NCI-H1694 (cell line): ENCODE measurements at places on chromosomes 7 and 10.

DNA sequence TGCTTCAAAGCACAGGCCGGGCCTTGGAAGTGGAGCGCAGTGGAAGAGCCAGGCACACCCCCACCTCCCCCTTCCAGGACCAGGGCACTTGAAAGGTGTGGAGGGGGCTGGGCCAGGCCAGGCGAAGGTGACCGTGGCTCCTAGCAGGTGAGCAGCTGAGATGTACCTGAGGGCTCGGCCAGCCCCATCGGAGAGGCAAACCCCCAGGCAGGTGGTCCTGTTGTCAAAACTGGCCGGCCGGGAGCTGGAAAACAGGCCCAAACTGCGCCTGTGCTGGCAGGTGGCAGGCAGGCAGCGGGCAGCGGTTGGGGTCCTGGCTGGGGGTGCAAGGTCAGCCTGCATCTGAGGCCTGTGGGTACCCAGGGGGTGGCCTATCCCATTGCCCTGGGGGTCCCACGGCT is 96.4 kb upstream of the DNAAF5 start:
- no peak for DNase-seq

- DNase-seq, result no peak
Measured at GRCh38 chr10:51932530-51932929, 233.1 kb upstream of the CSTF2T start.

GRCh38 chr10:21746118-21746517 is 212.1 kb downstream of the MLLT10 start:
- no peak for DNase-seq

DNA sequence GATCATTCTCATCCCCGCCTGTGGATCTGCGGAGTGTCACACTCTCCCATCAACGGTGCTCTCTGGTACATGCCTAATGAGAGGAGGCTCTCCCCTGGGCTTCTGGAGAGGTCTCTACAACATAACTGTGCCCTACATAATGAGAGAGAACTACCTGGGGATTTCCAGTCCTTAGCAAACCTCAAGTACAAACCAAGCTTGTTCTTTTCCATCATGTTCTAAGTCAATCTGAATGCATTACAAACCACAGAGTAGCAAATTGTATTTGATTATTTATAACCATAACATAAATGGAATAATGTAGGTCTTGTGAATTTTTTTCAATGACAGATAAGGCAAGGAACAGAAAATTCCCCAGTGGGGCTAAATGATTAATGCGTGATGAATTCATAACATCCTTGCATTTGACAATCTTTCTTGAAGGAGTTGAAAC is 412.4 kb upstream of the NRP1 start:
- no peak for DNase-seq

DNA sequence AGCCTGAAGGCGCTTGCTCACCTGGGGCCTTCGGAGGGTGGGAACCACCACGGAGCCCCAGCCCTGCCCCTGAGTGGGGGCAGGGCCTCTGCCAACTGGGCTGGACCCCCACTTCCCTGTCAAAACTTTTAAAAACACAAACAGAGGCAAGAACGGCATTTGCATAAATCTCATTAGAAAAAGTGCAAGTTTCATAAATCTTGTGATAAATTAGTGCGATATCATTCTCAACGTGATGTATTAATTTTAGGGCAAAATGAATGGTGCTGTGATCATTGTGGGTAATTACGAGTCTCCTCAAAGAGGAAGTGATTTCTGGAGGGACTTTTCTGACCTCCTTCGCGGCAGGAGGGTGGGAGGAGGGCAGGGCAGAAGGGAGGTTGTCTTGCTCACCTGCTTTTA is 98.3 kb downstream of the CDH23 start:
- no peak for DNase-seq

DNA sequence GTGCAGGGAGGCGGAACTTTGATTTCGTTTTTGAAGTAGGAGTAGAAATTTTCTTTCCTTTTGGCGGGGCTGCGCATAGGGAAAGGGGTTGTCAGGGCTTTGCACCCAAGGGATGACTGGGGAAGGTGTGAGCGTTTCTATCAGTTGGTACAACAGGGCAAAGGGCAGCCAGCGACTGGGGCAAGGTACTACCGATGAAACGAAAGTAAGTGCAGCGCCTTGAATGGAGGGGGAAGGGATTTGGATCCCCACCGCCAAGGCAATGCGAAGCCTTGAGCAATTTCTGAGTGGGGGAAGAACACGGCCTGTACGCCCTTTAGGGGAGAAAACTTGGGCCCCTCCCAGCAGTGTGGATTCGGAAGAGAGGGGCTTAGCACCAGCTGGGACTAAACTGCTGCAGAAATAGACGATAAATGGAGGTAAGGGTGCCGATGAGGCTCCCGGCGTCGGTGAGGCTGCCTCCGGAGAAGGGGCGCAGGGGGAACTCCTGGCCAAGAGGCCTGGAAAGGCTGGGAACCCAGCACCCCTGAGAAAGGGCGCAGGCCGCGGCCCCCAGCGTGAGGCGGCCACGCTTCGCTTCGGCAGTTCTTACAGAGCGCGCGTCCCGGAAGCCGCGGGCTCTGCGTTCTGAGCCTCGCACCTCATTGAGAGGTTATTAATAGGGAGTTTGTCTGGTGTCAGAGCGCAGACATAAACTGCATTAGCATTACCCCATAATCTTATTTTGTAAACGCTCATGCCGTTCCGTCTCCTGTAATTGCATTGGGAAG is 10.0 kb upstream of the TLX1 start:
- no peak for DNase-seq

GRCh38 chr10:20745556-20746375 is 151.3 kb downstream of the NEBL start:
- no peak for DNase-seq

DNA sequence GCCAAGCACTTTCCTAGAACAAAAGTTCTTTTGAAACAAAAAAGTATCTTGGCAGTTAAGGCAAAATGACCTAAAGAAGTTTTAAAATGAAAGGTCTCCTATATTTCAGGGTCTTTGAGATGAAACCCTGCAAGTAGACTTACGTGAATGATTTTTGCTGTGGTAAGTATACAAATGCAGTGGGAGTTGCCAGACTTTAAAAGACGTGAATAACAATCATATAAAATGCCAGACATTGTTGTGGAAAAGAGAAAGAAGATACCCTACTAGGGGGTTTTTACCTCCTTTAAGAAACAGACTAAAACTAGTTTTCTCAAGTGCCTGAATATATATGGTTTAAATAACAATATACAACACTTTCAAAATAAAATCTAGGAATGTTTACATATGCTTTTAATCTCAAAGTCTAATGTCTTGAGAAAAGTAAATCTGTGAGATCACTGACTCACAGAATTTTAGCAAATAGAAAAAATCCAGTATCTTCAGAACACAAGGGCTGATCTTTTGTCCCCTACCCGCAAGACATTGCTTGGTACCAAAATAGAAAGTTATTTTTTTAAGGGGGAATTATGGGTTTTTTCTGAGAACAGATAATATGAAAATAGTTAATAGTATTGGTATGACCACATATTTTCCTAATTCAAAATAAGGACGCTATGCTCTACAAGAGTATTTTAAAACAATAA is 29.5 kb downstream of the LRRC17 start:
- no peak for DNase-seq

- DNase-seq, result no peak
Measured at GRCh38 chr7:25820432-25821040, 331.5 kb upstream of the NFE2L3 start.

GRCh38 chr7:132815696-132816311 is 239.5 kb upstream of the PLXNA4 start:
- DNase-seq, result no peak

GRCh38 chr10:118251791-118252190 is 90.3 kb downstream of the FAM204A start:
- no peak for DNase-seq

DNA sequence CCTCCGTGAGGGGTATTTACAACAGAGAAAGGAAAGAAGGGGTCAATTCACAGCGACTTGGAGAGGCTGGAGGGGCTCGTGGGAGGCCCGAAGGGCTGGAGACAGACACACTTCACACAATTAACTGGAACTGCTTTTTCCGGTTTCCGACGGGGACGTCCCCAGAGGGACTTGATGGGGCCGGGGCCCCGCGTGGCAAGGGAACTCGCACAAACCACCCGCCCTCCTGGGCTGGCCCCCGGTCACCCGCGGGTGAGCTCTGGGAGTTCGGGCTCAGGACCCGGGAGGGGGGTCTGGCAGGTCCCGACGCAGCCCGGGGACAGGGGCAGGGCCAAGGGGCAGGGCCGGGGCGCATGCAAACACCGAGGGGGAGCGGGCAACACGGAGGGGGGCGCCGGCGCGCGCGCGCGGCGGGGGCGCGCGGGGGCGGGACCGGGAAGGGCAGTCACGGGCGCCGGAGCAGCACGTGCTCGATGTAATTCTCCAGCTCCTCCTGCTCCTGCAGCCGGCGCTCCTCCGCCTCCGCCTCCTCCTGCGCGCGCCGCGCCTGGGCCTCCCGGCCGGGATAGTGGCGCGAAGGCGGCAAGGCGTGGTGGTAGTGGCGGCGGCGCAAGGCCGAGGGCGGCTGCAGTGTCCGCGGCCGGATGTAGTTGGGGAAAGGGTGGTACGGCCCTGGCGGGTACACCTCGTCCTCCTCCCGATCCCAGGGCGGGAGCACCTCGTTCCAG is 2.7 kb downstream of the VGF start:
- no peak for DNase-seq

DNA sequence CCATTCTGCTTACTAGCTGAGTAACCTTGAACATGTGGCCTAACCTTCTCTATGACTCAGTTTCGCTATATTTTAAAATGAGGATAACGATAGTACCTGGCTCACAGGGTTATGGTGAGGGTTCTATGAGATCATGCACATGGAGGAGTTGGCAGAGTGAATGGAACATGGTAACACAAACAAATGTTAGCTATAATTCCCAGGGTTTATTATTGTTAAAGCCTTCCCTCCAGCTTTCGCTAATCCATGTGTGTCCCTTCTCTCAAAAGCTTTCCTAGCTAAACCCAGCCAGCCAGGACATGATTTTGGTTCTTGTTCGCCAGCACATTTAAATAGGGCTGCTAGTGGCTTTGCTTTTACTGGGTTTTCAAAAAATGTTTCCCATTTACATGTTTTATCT is 361.0 kb upstream of the NFE2L3 start:
- DNase-seq, result no peak

DNA sequence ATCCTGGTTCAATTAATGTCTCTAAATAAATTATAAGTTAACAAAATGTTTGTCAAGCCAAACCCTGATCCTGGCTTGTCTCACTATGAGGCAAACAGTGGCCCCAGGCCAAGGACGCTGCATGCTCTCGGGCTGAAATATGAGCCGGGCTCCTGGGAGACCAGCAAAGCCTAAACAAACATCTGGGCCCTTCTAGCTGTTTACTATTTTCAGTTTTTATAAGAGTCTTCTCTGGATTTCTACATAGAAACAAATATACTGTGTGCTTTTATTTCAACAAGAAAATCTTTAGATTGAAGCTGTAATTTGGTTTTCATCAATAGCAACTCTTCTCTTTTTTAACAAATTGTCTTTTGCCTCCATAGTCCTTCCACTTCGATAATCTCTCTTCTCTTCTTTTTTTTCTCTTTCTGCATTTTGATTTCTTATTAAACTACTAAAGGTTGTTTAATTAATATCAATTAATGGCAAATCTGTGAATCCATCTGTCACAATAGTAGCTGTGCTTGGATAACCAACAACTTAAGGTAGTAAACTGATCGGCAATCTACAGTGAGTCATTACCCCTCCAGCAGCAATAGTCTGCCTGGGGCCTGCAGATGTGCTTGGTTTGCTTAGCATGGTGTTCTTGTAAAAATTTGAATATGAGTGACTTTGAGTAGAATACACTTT is 83.3 kb upstream of the DNAJC1 start:
- peak; percentile 59 for DNase-seq

- no peak for DNase-seq
Measured at GRCh38 chr7:47267346-47267745, 314.6 kb downstream of the TNS3 start.

DNA sequence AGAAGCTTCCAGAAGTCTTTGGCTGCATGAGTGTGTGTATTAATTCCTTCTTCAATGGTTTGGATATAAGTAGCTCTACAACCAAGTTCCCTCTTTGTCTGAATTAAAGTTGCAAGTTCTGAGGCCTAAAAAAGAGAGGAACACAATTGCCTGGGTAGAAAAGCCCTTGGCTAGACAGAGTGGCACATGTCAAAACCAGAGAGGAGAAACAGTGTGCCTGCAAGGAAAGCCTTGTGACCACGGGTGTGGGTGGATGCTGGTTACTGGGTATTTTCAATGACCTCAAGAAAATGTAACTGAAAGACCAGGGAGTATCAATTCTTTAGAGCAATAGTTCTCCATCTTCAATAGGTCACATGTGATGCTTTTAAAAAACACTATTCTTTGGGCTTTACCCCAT is 148.3 kb downstream of the SVIL start:
- no peak for DNase-seq

DNA sequence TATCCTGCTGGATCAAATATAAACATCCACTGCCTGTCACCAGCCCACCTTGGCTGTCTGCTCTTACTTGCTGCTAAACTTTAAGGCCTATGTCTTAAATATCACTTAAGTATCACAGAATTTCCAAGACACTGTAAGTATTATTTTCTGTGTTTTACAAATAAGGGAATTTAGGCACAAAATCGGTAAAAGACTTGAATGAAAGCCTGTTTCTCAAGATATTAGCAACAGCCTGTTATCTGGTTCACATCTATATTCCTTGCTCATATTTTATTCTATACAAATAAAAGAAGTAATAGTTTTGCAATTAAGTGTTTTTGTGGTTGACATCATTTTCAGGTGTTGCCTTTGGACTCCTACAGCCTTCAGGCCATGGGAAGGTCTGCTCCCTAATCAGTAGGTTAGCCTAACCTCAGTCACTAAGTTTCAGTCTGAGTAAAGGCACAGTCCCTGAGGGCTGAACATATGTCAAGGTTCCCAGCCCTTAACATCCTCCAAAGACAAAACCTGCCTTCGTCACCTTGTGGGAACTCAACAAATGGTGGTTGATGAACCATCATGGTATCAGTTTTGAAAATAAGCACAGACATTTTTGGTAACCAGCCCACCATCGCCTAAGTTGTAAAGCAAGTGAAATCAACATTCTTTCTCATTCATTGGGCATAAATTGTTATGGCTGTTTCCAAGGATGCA is 127.1 kb downstream of the CREB5 start:
- no peak for DNase-seq

DNA sequence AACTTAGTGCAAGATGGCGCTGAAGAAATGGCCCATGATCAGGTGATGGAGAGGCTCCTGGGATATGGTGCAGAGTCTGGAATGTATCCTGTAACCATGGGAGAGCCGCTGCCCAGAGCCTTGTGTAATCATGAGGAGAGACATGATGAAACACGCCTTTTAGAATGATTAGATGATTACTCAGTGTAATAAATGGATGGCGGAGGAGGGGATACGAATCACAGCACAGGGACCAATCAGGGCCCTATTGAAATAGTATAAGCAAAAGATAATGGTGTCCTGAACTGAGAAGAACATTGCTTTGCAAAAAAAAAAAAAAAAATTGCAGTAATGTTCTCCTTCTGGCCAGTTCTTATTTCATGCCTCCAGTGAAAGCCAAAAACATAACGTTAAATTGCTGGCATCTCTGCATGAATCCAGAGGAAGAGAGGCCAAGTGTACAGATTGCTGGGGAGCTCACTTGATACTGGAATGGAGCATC is 668.5 kb upstream of the AUTS2 start:
- DNase-seq, result peak; percentile 9
